Stimulated activated CD4-positive, alpha-beta T cell treated with anti-CD3 and anti-CD28 coated beads, Interleukin-2, amount 100 ng/mL, for 24 hours (primary cell): ENCODE measurements at places on chromosomes 12 and 14.

GRCh38 chr14:94638339-94638738, 26.1 kb downstream of the SERPINA3 start:
- DNase-seq = no peak

GRCh38 chr12:9910716-9911421, 21.3 kb downstream of the CLEC2A start:
- no peak for DNase-seq

- no peak for DNase-seq
These were observed 16.0 kb downstream of the FIGNL2 start for GRCh38 chr12:51832354-51833107.

GRCh38 chr14:22338917-22339715, 249.9 kb downstream of the DAD1 start:
- no peak for DNase-seq

DNA sequence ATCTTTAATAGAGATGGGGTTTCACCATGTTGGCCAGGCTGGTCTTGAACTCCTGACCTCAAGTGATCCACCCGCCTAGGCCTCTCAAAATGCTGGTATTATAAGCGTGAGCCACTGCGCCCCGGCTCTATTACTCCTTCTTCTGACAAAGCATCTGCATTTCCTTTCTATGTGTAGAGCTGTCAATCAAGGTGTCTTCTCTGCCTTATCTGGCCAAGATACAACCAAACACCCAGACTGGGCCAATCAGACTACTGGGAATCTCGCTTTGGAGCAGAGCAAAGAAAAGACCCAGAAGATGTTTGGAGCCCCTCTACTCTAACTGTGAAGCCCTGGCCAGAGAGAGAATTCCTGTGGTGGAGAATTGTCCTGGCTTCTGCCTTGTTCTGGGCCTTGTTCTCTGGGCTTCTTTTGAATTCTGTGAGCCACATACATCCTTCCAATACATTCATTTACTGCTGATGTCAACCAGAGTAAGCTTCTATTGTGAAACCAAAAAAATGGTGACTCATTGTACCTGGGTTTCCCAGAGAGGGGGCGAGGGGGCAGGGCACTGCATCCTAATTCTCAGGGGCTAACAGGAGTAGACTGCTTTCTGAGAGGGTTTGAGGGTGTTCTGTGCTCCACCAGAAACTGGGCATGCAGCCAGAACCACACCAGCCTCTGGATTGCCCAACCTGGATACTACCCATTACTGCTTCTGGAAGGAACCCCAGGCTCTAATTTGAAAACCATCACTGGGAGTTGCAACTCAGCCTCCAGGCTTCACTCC, 18.8 kb upstream of the FLVCR2 start:
- peak; percentile 80 for DNase-seq

DNA sequence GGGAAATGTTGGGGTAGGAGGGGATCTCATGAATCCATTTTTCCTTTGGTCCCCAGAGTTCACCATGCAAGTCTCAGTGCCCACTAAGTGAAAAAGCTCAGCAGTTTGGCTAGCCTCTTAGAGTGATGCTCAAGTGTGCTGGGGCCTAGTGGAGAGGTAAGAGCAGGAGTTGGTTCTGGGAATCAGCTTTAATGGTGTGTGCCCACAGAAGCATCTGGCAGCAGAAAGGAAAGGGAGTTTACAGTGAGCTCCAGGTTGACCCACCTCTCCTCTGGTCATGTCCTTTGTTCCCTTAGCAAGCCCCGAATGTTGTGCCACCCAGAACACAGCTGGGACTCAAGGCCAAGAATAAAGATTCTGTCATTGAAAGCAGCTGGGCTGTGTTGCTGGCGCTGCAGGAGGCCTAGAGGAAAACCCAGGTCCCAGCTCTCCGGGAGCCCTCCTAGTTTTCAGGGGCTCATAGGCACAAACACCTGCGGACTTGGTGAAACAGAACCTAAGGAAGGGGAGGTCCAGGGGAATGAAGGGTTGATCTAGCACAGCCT, 320.8 kb downstream of the ZFP36L1 start:
- no peak for DNase-seq

DNA sequence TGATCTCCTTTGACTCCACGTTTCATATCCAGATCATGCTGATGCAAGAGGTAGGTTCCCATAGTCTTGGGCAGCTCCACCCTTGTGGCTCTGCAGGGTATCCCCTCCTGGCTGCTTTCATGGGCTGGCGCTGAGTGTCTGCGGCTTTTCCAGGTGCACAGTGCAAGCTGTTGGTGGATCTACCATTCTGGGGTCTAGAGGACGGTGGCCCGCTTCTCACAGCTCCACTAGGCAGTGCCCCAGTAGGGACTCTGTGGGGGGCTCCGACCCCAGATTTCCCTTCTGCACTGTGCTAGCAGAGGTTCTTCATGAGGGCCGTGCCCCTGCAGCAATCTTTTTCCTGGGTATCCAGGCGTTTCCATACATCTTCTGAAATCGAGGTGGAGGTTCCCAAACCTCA, 12.1 kb upstream of the BBS10 start:
- no peak for DNase-seq

- DNase-seq = no peak
These were observed 178.1 kb downstream of the SOX5 start for GRCh38 chr12:23771240-23771949.

DNA sequence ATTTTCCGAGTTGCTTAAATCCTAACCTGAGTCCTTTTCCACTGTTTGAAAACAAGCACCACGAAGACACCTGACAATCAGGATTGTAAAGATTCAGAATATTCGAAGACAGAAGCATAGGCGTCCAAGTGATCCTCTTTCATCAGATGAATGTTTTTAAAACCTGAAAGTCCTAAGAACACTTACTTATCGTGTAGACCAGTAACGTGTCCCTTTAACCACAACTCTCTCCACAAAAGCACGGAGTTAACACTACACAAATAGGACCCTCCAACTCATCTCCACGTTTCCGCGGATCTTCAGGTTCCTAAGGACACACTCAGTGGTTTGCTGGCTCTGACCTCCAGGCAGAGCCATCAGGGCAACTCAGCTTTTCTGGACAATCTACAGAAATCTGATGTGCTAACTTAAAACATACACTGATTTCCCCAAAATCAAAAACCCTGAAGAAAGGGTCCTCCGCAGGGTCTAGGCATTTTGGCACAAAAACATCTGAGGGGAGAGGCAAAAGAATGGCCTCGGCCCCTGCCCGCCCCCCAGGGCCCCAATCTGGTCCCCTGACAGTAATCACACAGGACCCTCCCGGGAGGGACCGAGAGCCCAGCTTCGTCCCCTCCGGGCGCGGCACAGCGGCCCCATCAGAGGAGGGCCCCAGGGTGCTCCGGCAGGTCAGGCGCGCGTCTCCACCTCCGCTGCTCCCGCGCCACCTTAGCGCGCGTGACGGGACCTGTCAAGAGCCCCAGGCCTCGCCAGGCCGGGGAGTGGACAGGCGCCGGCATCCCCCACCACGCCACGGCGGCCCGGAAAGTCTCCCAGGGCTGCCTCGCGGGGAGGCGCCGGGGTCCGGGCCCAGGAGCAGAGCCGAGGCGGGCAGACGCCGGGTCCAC, 925 bp downstream of the DICER1 start:
- peak; percentile 44 for DNase-seq

- no peak for DNase-seq
These were observed 583 bp upstream of the LEMD3 start for GRCh38 chr12:65168681-65169319.

GRCh38 chr14:102568115-102568614, 24.3 kb upstream of the RCOR1 start:
- DNase-seq = peak; percentile 62

GRCh38 chr12:14138495-14138894, 157.1 kb upstream of the GRIN2B start:
- no peak for DNase-seq

DNA sequence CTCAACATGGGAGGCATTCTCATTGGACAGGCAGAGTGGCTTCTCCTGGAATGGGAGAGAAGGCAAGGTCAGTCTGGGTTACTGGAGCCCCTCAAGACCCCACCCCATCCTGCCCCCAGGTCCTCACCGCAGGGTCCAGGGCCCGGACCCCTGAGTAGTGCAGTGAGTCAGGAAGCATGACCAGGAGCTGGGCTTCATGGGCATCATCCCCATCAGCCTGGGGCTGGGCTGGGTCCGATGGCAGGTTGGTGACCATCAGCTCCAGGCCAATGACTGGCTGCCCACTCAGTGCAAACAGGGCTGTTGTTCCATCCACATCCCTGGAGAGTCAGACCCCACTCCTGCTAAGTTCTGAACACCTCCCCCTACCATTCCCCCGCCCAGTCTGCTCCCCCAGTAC, 13.1 kb downstream of the ITGA7 start:
- DNase-seq = no peak

GRCh38 chr12:50016501-50017475, 8.5 kb downstream of the RACGAP1 start:
- no peak for DNase-seq

GRCh38 chr12:44833561-44833960, 42.6 kb downstream of the NELL2 start:
- no peak for DNase-seq

DNA sequence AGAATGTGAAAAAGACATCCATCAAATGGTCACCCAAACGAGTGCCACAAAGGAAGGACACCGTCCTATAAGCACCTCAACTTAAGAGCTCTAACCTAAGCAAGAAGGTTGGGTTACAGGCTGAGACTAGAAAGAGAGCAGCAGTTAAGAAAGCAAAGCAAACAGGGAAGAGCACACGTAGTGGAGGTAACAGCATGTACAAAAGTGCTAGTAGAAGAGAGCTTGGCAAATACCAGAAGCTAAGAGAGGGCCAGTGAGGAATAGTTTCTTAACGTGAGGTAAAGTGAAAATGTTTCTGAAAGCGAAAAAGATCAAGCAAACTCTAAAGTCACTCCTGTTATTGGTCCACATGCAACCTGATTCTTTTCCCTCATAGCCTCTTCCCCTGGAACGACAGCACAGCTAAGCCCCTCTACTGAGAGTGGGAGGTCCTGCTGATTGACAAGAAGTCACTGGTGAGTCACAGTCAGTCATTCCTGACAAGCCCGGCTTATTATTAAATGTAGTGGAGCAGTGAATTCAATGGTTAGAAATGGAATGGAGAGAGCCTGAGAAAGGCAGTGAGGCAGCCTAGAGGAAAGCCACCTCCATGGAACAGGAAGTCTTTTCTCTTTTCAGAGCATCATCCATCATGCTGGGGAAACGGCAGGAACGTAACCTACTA, 204.4 kb downstream of the SLC25A21 start:
- no peak for DNase-seq

- DNase-seq = no peak
These were observed 268.1 kb upstream of the RMST start for GRCh38 chr12:97194546-97194945.

DNA sequence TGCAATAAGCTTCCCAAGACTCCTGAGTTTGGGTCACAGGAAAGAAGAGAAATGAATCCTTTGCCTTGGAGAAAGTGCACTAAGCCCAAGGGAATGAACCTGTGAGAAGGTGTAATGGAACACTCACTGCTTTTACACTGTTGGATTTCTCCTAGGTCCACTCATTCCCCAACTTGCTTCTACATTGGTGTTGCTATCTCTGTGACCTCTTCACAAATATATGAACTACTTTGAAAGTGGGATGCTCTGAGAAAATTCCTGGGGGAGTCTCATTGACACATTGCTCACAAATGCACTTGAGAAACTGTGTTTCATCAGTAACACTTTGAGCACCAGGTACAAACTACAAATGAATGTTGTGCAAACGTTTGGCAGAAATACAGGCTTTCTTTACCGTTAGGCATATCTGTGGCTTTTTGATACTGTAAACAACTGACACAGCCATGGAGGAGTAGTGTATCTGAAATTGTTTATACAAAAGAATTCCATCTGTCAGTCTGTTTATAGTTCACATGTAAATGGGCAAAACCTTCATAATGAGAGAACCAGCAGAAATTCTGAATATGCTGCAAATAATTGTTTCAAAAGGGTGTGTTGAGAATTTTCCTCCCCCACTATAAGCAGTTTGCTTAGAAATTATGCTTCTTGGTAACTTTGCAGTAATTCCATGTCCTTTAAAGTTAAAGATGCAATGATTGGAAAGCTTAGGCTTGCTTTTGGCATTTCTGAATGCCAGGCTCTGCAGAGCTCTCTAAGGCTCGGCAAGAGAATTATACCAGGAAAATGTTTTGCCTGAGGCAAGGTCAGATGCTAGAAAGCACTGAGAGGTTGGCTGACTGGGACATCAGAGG, 348.5 kb upstream of the DDHD1 start:
- DNase-seq = no peak

DNA sequence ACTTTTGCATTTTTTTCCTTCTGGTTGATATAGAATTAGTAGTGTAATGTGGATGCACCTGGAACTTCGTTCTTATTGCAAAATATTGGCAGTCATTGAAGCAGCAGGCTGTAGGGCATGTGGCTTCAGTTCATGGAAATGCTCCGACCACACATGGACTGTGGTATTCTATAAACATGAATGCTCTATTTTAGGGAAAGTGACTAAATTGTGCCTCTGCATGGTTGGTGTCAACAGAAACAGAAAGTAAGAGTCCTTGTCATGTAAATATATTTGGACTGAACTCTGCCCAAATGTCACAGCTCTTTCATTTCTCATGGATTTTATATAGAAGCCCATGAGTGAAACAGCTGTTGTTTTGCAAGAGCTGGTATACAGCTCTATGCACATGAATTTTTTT, 917.0 kb downstream of the LRFN5 start:
- DNase-seq = no peak

- no peak for DNase-seq
These were observed 46.2 kb downstream of the GALNT9 start for GRCh38 chr12:132282950-132283771.

DNA sequence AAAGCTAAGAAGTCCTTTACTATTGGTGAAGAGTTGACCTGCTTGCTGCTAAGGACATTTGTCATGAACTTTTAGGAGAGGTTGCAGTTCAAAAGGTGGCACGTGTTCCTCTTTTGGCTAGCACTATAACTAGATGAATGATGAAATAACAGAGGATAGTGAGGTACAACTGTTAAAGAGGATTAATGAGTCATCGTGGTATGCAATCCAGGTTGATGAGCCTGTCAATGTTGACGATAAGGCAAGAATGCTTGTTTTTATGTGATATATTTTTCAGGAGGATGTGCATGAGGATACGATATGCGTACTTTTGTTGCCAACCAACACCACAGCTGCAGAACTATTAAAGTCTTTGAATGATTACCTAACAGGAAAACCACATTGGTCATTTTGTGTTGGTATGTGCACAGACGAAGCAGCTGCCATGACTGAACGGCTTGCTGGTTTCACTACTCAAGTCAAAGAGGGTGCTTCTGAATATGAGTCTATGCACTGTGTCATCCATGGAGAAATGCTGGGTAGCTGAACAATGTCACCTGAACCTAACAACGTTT, 10.6 kb downstream of the CEP128 start:
- DNase-seq = peak; percentile 58

DNA sequence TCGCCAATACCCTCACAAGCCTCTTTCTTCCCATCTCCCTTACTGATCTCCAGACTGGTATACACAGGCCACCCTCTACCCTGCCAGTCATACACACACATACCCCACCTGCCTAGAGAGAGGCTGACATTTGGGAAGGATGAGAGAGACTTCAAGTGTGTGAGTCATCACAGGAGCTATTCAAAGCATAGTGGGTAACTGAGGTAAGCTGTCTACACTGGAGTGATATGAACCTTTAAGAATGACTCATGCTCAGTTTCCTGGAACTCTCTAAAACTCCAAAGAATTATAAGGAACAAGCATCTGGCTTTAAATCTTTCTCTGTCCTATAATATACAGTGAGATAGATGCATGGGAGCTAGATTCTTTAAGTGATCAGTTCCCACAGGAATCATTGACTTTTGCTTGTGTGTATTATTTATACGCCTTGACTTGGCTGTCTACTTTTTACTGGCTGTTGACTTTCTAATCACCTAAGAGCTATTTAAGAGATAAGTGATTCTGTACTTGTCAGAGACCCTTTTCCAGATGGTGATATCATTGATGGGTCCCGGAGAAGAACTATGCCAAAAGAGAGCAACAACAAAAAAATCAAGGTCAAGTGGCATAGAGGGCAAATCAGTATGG, 5.8 kb downstream of the IGF1 start:
- no peak for DNase-seq
